Activated naive CD4-positive, alpha-beta T cell treated with anti-CD3 and anti-CD28 coated beads, Interleukin-2, amount 50 U/mL, for 72 hours (primary cell): ENCODE measurements at places on chromosomes 5 and 9. TPM values are rescaled to one million over a fixed set of nuclear protein-coding genes. Genes with fewer than 3 reads are reported as not detected.

The JAK2 gene
- 16.4 TPM for total RNA-seq

The AUH gene
- total RNA-seq, result 39.7 TPM

The FOXI1 gene
- not detected for total RNA-seq

The MCIDAS gene
- not detected for total RNA-seq

The ASPN gene
- total RNA-seq, result not detected

The GABRA6 gene
- total RNA-seq, result not detected
